Suppressor macrophage treated with lipopolysaccharide for 4 hours (primary cell): ENCODE measurements at places on chromosomes 1 and 21.

DNA sequence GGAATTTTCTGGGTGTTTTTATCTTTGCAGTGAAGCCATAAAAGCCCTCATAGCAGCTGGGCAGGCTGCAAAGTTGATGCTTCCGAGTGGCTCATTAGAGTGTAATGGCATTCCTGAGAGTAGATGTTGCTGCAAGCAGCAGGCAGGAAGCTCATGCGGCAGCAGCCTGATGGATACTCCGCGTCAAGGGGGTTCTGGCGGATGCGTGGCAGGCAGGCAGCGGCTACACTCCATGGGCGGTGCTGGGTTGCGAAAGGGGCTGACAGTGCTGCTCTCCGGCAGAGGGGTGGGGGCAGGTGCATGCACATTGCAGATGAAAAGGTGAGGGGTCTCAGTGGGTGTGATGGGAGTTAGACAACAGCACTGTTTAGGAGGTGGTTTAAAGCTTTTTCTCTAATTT, 93.2 kb upstream of the AJAP1 start:
- no peak for DNase-seq

DNA sequence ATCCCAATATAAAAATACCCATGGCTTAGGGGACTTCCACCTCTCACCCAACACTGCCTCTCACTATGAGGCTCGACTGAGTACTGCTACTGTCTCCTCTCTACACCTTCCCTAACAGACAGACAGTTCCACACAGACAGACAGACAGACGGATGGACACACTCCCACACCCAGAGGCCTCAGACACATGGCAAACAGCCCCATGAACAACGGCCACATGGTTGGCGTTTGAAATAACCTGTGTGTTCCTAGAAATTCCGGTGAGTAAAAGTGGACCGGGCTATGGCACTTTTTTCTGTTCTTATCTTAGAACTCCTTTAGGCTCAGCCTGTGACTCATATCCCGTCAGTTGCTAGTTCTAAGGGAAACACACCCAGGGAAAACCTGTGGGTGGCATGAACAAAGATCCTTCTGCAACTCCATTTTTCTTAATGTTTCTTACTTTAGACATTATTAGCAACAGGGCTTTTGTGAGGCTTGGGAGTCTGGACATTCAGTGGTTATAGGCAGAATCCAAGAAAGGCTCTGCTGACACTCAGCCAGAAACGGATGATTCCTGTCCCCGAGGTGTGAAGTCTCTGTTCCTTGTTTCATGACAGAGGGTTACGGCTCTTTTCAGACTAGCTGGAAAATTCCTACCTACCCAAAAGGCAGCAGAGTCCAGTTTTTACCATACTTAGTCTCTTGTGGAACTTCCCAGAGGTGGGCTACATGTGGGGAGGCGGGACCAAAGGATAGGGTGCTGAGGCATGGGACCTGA, 90.5 kb upstream of the TLR5 start:
- DNase-seq, result peak; percentile 36

- DNase-seq, result no peak
These were observed 26.3 kb downstream of the MYOG start for GRCh38 chr1:203059485-203059884.

GRCh38 chr1:17629460-17629859, 90.0 kb downstream of the ARHGEF10L start:
- DNase-seq, result no peak

- no peak for DNase-seq
These were observed 37.9 kb downstream of the TMPRSS2 start for GRCh38 chr21:41470054-41470453.

DNA sequence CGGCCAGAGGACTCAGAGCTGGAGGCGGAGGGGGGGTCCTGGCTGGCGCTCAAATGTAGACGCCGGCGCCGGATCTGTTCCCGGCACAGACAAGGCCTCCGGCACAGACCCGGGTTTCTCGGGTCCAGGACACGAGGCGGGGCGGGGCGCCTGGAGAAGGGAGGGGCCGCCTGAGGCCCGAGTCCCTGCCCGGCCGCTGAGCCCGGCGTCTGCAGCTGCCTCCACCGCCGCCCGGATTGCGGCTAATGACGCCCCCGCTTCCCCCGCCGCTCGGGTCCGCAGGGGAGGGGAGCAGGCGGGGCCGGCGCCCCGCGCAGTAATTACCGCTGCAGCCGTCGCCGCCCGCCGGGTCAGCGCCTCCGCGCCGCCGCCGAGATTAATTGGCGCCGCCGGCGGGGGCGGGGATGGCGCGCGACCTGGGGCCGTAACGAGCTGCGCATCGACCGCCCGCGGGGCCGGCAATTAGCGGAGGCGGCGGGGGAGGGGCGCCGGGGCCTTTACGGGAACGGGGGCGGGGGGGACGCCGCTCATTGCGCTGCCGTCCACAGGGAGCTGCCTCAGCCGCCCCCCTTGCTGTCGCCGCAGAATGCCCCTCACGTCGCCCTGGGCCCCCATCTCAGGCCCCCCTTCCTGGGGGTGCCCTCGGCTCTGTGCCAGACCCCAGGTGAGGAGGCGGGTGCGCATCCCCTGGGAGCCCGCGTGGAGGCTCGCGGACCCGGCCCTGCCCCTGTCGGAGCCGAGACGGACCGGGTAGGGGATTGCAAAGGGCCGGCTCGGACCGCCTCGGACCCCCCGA, 17.3 kb downstream of the NOC2L start:
- DNase-seq, result peak; percentile 27
